CD4-positive, alpha-beta T cell treated with Interleukin-4 for 4 hours (primary cell): ENCODE measurements at places on chromosomes 12 and 14.

DNA sequence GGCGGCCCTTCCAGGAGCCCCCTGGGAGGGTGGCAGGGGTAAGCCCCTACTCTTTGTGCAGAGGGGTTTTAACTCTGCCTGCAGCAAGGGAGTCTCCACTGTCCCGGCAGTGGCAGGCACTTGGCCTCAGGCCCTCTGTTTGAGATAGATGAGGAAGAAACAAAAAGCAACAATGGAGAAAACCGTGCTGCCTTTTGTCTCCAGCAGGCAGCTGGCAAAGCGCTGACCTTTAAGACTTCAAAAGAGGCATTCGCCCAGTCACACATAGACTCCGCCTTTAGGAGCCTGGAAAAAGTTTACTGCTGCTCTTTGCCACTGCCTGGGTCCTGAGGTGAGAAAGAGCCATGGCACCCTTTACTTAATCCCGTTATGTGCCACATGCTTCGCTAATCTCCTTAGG lies 158.2 kb upstream of the NTF3 start:
- DNase-seq = no peak

GRCh38 chr12:6215120-6215807 lies 15.1 kb downstream of the CD9 start:
- no peak for DNase-seq

- DNase-seq = no peak
These were observed 53.1 kb downstream of the TMEM30B start for GRCh38 chr14:61227884-61228591.

DNA sequence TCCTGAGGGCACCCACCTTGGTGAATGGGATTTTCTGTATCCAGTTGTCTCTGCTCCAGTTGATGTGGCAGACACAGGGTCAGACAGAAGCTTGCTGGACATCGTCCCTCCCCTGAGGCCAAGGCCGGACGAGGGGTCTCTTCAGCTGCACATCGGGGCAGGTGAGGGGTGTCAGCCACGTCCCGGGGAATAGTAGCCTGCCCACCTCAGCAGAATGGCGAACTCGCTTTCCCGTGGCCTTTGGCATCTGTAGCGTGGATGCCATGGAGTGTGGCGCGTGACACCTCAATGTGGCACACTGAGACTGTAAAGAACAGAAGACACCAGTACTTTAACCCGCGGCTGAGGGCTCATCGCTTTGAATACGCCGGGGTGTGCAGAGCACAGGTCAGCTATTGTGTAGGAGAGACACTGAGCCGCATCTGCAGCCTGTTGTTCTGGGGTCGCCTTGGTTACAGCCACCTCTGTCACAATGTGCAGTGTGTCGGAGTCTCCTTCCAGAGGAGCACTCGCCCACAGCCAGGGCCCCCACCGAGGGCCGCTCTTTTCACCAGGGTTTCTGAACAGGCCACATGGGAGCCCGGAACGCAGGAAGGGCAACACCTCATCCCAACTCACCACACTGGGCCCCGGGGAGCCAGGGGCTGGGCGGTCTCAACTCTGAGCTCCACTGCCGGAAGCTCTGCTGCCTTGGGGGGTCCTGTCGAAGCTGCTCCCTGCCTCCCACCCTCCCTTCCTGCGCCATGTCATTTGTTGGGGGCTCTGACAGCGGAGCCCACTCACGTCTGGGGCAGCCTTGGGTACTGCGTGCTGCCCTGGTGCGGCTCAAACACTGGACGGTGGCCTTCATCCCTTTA lies 77.0 kb downstream of the ADGRD1 start:
- DNase-seq = no peak

- no peak for DNase-seq
These were observed 76.5 kb downstream of the VCPKMT start for GRCh38 chr14:50039734-50040400.

GRCh38 chr14:67447033-67447381 lies 35.0 kb upstream of the PLEK2 start:
- no peak for DNase-seq

- DNase-seq = no peak
These were observed 26.1 kb downstream of the NCOR2 start for GRCh38 chr12:124541322-124541721.

DNA sequence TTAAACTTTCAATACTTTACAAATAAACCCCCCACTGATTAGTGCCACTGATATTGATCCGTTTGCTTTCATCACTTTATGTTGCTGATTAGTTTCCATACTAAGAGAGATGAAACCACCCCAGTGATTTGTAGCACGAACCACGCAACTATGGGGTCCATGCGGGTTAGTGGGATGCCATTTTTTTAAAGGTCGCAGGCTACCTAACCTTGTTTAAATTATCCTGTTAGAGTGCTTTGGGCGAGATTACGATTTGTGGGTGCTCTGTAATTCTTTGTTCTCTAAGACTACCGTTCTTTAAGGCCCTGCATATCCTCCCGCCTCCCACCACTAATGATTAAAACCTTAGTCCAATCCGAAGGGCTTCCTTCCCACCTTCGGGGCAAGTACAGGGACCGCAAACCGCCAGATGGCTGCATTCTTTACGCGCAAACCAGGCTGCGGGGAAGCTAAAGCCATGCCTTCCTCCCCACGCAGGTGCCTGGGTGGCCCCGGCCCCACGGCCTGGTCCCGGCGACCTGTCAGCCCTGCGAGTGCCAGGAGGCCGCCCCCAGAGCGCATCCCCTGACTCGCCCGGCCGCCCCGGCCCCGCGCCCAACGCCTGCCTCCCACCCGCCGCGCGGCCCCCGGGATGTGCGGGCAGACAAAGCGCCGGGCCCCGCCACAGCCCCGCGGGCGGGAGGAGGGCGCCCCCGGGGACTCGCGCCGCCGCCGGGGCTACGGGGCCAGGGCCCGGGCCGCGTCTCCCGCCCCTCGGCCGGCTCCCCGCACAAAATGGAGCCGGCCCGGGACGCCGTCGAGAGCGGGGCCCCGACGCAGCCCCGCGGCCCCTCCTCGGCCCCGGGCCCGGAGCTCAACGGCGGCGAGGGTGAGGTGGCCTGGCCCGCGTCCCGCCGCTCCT lies 759 bp downstream of the NFYB start:
- DNase-seq = peak; percentile 40

DNA sequence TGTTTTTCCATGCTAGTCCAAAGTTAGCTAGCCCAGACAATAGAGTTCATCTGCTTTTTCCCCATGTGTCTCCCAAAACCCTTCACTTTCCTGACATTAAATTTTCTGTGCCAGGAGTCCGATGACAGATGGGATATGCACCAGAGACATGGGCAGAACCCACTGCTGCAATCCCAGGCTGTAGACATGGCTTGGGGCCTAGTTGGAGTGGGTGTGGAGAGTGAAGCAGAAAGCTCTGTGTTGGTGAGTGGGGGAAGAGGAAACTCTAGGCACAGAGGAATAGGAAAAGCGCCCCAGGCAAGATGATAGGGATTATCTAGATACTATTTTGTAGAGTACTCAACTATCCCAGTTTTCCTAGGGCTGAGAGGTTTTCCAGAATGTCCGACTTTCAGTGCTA lies 4.8 kb upstream of the KRT74 start:
- no peak for DNase-seq

DNA sequence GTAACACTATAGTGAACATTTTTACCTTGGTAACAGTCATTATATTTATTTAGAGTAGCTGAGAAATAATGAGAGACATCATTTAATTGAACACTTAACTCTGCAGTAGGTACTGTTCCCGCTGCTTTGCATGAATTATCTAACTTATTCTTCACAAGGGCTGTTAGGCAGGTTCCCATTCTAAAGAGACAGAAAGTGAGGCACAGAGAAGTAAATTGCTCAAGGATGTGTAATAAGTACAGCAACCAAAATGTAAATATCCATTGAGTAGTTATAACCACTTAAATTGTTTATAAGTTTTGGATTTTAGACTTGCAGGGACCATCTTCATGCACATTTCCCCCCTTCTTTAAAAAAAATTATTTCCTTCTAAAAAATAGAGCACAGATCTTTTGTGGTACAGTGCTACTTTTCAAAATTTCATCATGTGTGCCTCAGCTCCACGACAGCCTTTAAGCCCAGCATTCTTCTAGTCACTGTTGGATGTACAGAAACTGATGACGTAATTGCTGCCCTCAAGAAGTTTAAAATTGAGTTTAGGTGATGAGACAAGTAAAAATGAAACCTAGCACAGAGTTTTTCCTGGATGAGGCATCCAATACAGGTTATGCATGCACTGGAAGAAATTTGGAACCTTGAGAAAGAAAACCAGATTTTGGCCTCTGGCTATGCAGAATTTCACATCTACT lies 6.0 kb upstream of the MANSC4 start:
- no peak for DNase-seq

DNA sequence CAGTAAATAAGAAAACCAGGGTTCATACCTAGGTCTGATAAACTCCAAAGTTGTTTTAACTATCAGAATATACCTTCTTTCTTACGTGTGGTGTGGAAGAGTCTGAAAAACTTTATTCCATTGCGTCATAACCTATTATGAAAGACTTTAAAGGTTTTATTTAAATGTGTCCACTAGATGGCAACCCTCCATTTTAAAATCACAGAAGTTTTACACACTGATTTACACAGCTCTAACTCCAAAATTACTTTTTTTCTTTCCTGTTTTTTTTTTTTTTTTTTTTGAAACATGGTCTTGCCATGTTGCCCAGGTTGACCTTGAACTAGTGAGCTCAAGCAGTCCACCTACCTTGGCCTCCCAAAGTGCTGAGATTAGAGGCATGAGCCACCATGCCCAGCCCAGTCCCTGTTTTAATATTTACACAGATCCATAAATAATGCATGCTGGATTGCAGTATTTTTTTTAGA lies 17.3 kb upstream of the TMPRSS12 start:
- DNase-seq = peak; percentile 62

DNA sequence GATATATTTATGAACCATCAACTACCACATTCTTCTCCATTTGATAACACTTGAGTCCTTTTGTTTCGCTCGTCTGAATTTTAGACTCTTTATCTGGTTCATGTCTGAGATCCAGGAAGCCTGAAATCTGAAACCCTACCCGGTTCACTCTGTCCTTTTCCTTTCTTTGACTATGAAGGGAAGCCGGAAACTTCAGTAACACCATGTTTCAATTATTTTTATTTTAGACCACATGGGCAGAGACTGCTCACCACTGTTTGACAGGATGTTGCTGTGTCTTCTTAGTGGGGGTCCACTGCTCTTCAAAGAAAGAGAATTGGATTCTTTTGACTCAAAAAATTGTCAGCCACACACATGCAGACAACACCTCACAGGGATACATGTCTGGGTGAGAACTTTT lies 331.9 kb upstream of the FLRT2 start:
- no peak for DNase-seq

DNA sequence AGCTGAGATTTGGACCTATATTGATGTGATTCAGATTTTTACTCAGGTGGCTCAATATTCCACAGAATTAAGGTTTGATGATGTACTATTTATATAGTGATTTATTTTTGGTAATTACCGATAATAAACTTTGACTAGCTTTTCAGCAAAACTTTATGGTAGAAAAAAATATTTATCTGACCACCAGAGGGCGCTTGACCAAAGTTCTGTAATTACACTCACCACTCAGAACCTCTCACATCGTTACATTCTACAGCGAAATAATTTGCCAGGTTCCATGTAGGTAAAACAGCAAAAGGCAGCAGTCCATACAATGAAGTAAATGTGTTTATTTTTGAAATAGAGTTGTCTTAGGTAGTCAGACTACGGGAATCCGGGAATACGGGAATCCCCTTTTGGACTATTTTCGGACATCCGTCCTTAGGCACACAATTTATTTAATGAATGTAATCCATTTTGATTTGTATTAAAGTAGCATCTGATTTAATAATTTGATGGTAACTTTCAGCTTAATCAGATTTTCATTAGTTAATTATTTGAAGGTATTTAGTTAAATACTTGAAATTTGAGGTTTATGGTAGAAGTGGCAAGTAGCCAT lies 143.0 kb upstream of the DDHD1 start:
- DNase-seq = peak; percentile 59

GRCh38 chr14:37401093-37401492 lies 194.0 kb downstream of the FOXA1 start:
- no peak for DNase-seq

DNA sequence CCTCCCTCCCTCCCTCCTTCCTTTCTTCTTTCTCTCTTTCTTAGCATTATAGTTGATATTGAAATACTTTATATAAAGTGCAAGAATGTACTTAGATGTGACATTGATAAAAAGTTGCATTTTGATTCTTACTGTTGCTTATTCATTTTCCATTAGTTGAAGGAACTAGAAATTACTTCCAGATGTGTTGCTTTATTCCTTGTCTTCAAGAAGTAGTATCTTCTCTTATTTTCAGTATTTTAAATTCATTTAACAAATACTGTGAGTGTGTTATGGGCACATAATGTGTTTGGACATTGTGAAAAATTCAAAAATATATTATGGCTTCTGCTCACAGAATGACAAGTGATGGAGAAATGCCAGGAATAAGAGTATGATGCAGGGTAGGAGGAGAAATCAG lies 45.6 kb downstream of the TRMT5 start:
- DNase-seq = no peak

GRCh38 chr12:85280165-85280983 lies at the start of gene ALX1:
ALX1 (plus strand) TSS chr12:85280220; CDS start chr12:85280262, 42 bp downstream.
- no peak for DNase-seq

DNA sequence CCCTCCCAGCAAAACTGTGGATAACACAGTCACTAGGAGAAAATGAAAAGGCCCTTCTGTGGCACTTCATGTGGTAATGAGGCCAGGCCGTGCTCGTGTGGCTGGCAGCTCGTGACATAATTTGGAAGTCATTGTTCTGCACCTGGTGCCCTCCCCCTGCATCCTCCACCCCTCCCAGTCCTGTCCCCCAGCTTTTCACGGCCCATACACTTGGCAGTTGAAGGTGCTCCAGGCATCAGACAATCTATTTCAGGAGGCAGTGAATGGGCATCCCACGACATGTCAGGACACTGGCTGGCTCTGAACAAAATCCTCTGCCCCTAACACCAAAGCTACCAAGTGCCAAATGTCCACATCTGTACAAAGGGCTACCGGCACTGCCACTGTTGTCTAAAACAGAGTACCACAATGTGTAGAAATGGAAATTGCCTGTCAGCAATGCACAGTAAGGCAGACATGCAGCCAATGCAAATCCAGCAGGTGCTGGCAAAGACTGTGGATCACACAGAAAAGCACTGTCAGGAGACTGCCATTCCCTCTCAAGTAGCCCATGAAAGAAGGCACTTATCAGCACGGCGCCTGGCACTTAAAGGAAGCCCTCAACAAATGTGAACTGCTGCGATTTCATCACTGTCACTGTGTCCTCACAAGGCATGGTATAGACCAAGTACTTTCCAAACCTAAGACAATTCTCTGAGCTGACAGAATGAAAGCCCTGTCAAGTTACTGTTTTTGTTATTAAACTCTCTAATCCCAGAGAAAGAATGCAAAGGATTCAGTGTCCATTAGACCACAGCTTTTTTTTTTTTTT lies 39.1 kb downstream of the CORO1C start:
- no peak for DNase-seq
